NCI-H524 treated with DMSO at 0.1 percent for 48 hours (cell line): ENCODE measurements at places on chromosomes 12 and 14.

- no peak for DNase-seq
Measured at GRCh38 chr12:99200711-99201384, 446.7 kb upstream of the GARIN6 start.

DNA sequence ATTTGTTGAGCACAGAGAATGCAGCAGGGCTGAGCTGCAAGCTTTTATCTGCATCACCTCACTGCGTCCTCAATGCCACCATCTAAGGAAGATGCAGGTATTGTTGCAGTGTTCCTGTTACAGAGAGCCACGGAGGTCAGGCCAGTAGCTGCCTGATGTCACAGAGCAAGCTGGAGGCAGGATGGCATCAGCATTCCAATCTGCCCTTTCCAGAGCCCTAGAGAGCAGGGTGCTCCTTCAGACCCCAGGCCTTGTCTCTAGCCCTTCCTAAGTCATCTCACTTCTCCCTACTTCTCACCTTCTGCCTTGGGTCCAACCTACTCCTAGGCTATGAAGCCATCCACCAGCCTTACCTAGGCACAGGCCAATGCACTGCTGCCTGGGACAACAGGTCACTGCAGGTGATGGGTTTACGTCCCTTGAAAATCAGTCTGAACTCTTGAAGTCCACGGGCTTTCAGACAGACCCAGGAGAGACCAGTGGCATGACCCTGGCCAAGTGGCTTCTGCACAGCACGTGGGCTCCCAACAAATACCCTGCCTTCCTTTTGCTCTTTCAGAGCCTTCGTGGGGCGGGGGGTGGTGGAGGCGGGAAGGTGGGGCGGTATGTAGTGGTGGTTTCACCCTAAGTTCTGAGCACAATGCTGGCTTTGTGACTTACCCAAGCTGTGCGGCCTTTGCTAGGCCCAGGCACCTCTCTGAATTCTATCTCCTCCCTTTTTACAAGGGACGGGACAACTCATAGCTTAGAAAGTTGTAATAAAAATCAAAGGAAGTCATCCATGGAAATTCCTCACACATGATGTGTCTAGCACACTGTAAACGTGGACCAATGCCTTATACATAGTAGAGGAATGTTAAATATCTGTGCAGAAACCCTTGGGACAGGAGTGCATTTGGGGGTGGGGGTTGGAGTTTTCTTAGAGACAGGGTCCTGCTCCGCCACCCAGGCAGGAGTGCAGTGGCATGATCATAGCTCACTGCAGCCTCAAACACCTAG lies 136.0 kb downstream of the KSR2 start:
- DNase-seq, result no peak

DNA sequence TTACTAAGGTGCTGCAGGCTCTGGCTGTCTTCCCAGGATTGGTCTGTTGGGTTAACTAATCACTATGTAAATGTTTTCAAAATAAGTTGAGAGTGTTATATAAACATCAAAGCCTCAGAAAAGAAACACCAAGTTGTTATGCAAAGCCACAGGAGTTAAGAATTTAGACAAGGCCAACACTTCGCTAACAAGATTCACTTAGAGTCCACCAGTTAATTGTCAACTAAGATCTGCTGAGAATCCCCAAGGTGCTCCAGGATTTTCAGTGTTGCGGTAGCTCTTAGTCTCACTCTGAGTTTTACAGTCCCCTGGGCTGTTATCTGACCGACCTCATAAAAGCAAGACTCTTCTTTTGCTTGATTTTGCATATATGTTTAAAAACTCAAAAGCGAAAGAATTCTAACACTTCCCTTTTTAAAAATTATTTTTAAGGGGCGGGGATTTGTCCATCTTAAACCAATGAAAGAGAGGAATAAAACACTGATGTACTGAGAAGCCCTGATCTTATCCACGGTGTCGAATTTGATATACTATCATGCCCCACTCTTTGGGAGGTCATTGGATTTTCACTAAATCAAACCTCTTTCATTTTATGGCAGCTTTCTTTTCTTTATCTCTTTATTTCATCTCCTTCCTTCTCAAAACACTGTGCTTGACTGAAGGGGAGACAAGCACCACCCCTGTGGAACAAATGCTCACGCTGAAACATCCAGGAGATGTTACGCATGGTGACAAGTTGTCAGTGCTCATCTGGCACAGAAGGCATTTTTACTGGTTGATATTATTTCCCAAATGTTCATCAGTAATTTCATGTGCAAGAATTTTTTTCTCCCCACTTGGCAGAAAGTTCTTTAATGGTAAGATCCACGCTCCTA lies 7.0 kb downstream of the NIN start:
- DNase-seq, result no peak

GRCh38 chr12:62259631-62259992 lies 592 bp upstream of the USP15 start:
- DNase-seq, result no peak

- DNase-seq, result no peak
Measured at GRCh38 chr14:57864659-57865058, 1.2 kb downstream of the SLC35F4 start.

- no peak for DNase-seq
Measured at GRCh38 chr14:102461490-102462338, 47.9 kb downstream of the ANKRD9 start.

GRCh38 chr12:29317556-29318363 lies 63.2 kb downstream of the ERGIC2 start:
- DNase-seq, result peak; percentile 24

DNA sequence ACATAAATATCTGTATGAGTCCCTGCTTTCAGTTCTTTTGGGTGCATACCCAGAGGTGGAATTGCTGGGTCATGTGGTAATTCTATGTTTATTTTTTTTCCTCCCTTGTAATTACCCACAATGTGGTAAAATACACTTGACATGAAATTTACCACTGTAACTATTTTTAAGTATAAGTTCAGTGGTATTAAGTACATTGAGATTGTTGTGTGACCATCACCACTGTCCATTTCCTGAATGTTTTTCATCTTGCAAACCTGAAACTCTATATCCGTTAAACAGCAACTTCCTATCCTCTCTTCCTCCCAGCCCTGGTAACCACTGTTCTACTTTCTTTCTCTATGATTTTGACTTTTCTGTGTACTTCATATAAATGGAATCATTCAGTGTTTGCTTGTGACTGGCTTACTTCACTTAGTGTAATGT lies 51.4 kb downstream of the BORCS5 start:
- DNase-seq, result no peak

DNA sequence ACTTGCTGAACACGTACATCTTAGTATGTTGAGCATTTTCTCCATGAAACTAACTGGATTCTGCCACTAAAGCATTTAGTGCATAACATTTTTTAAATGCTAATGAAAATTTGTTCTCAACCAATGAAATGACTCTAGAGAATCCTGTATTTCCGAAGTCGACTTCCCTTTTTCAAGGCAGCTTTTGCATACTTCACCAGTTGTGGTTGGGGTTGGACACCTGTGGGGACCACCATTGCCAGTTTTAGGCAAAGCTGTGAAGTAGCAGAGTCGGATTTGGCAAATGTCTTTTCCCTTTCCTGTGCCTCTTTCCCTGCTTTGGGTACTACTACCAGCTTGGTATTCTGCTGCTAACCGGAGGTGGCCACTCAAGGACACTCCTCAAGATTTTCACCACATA lies 349.2 kb downstream of the BCAT1 start:
- DNase-seq, result no peak

DNA sequence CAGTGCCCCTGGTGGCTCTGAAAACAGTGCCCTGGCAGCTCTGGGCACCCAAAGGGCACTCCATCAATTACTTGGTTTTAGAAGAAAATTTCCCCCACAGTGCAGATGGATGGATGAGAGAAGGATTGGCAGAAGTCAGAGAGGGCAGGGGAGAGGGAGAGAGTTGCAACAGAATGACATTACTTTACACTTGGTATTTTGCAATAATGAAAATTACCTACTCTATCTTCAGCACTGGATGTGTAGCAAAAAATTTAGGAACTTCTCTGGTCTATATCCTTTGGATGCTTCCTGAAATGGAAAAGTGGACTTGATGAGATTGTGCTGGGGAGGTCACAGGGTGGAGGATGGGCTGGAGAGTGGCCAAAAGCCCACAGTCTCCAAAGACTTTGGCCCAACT lies 193.2 kb downstream of the CHST11 start:
- DNase-seq, result no peak

- DNase-seq, result no peak
Measured at GRCh38 chr12:113134071-113134470, 1.5 kb downstream of the RASAL1 start.

DNA sequence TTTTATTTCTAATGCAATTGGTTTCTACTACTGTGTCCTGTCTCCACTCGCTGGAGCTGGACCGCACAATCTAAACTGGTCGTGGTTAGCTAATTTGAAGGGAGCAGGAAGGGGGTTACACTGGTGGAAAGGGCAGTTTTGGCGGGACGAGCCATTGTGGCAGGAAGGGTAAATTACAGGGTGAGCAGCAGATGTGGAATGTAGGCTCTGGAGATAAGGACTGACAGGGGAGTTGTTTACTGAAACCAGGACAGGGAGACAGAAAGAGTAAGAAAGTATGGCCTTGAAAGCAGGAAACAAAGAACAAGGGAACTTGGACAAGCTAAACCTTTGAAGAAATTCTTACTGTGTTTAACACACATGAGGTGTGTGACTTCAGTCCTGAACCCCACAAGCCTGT lies 147.8 kb downstream of the ATXN7L3B start:
- no peak for DNase-seq

- no peak for DNase-seq
Measured at GRCh38 chr12:69274861-69275260, 35.5 kb downstream of the CPSF6 start.

- DNase-seq, result no peak
Measured at GRCh38 chr12:111138016-111138415, 217.6 kb upstream of the MYL2 start.

GRCh38 chr14:72169521-72169920 lies 237.3 kb downstream of the RGS6 start:
- no peak for DNase-seq

- no peak for DNase-seq
Measured at GRCh38 chr12:125276567-125276966, 211.3 kb downstream of the AACS start.

- no peak for DNase-seq
Measured at GRCh38 chr14:103725739-103726395, 10.3 kb downstream of the ZFYVE21 start.

DNA sequence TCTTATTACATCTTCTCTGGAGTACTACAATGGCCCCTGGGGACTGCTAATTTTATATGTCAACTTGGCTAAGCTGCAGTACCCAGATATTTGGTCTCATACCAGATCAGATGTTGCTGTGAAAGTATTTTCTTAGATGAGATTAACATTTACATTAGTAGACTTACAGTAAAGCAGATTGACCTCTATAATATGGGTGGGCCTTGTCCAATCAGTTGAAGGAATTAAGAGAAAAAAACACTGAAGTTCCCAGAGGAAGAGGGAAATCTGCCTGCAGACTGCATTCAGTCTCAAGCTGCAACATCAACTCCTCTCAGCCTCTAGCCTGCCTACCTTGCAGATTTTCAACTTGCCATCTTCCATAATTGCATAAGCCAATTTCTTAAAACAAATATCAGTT lies 430.1 kb downstream of the MED13L start:
- no peak for DNase-seq

- no peak for DNase-seq
Measured at GRCh38 chr12:11542599-11542998, 106.9 kb upstream of the ETV6 start.

- no peak for DNase-seq
Measured at GRCh38 chr12:102521662-102522277, 41.4 kb upstream of the IGF1 start.

DNA sequence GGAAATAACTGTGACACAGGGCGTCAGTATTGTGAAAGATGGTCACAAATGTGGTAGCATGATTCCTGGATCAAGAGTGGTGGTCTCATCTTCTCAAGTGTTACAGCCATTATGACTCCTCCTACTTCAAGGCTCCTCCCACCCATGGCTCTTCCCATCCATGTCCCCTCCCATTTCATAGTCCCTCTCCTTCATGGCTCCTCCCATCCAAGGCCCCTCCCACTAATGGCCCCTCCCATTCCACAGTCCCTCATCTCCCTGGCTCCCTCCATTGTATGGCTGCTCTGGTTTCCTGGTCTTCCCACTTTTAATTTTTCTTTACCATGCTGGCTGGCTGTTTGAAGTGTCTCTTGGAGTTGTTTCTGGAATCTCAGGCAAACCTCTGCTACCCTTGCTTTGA lies 1375.2 kb upstream of the TMEM132C start:
- DNase-seq, result no peak

GRCh38 chr14:59177262-59177661 lies 11.2 kb upstream of the DAAM1 start:
- DNase-seq, result no peak

- DNase-seq, result no peak
Measured at GRCh38 chr14:40889126-40889525, 717.5 kb upstream of the LRFN5 start.

- no peak for DNase-seq
Measured at GRCh38 chr12:22874151-22874550, 249.2 kb downstream of the ETNK1 start.

DNA sequence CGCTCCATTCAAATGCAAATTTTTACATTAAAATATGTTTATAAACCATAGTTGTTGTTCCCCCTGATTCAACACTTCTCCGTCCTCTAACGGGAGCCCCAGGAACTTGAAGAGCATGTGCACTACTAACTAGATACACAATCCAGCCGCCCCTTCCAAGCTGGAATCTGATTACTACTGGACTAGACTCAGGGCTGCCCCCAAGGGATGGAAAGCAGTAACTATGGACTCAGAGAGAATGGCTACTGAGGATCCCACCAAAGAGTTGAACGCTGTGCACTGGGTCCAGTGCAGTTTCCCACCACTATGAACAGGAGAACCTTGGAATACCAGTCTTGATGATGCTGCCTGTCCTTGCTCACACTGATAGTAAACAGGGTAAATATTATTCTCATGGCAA lies 48.6 kb upstream of the PCNX1 start:
- no peak for DNase-seq

- peak; percentile 52 for DNase-seq
Measured at GRCh38 chr14:99026471-99026870, 245.5 kb downstream of the BCL11B start.

DNA sequence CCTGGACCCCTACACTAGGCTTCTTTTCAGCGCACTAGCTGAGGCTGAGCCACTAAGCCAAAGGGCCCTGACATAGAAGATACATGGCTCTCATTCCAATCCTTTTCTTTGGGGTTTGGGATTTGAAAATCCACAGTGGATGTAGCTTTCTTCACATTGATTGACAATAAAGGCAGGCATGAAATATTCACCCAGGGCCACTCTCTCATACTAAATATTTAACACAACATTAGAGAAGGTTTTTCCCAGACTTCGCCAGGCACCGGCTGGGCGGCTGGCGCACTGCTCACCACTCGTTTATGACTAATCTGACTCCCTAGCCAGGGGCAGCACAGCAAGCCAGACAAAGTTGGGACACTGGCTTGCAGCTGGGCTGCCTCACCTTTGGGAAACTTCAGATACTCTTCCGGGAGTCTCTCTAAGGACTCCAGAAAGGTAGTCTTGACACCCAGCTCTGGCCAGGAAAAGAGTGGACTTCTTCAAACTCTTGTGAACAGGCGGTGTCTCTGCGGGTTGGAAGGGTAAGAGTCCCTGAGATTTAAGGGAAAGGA lies 699 bp upstream of the HOXC11 start:
- DNase-seq, result no peak

GRCh38 chr14:89240414-89240813 lies 176.6 kb downstream of the FOXN3 start:
- DNase-seq, result no peak
